ENCODE measurements at places on chromosomes 12 and 14. TPM values are rescaled to one million over a fixed set of nuclear protein-coding genes. Genes with fewer than 3 reads are reported as not detected.
A peak's percentile ranks its signal among the peaks of the same experiment; 100 is the strongest.

INHBC gene
- total RNA-seq: not detected

HVCN1 gene
- total RNA-seq: 2.6 TPM

SLC25A47 gene
- not detected for total RNA-seq

ASCL1 gene
- total RNA-seq: not detected

ASPG gene
- total RNA-seq: not detected

NPAS3 gene
- total RNA-seq: 0.36 TPM

DNA sequence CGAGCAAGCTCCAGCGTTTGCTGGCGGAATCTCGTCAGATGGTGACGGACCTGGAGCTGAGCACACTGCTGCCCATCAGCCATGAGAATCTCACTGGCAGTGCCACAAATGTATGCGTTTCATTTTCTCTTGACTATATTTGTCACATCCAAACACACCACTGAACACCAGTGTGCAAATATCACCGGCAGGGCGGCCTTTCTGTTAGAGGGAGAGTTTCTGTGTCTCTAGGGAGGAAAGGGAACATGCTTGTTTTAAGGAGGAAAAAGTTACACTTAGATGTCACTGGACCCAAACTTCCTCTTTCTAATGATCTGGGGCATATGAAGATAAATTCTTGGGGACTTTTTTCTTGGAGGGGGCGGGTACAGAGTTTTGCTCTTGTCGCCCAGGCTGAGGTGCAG is 21.9 kb upstream of the HIP1R start:
- DNase-seq: no peak

DNA sequence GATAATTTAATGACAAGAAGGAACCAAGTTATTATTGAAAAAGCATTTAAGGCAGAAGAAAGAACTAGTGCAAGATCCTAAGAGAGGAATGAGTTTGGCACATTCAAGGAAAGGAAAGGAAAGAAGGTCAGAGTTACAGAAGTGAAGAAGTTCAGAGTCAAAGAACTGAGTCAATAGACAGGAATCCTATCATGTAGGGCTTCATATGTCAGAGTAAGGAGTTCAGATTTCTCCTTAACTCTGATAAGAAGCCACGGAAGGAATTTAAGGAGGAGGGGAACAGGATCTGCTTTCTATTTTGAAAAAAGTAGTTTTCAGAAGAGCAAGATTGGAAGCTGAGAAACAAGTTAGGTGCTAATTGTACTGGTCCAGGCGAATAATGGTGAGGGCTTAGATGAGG is 223.1 kb upstream of the FOXN3 start:
- DNase-seq: peak; percentile 58

DNA sequence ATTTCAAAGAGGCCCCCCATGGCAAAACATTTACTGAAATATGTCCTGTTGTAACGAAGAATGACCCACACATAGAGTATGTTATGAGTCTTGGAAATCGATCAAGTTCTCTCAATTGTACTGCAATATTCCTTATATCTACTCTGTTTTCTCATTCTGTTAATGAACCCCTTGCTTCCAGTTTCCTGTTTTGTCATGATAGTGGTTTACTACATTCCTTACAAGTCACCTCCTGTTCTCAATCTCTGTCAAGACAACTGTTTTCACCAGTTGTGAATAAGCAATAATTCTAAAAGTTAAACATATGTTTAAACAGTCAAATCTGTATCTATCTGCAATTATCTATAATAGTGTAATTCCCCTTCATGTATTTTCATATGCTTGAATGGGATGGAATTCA is 16.4 kb upstream of the ARID2 start:
- DNase-seq: peak; percentile 15

DNA sequence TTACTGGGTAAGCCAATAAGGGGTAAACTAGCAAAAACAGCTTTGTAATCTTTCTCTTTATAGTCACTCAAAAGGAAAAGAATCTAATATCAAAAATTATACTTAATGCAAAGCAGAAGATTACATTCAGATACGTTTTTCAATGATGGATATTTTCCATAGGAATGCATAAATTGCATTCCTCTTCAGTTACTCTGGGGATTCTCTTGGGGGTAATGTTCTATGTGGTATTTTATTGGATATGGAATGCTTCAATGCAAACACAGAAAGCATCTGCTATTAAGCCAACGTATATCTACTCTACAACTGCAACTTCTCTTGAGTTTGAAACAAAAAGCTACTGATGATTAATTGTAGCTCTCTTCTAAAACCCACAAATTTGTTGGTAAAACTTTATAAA is 106.0 kb downstream of the SLC41A2 start:
- no peak for DNase-seq

DNA sequence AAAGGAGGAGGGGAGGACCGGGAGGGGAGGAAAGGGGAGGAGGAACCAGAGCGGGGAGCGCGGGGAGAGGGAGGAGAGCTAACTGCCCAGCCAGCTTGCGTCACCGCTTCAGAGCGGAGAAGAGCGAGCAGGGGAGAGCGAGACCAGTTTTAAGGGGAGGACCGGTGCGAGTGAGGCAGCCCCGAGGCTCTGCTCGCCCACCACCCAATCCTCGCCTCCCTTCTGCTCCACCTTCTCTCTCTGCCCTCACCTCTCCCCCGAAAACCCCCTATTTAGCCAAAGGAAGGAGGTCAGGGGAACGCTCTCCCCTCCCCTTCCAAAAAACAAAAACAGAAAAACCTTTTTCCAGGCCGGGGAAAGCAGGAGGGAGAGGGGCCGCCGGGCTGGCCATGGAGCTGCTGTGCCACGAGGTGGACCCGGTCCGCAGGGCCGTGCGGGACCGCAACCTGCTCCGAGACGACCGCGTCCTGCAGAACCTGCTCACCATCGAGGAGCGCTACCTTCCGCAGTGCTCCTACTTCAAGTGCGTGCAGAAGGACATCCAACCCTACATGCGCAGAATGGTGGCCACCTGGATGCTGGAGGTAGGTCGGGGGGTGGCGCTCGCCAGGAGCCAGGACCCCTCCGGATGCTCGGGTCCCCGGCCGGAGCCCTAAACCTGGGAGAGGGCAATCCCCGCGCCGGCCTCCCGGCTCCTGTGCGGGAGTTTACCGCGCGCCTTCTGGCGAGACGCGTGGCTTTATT is at the start of gene CCND2:
Gene CCND2, plus strand, starts transcription at position 111 of the 744 bp plus-strand sequence. Its CDS starts 279 bp downstream, at position 390.
- peak; percentile 57 for DNase-seq

DNA sequence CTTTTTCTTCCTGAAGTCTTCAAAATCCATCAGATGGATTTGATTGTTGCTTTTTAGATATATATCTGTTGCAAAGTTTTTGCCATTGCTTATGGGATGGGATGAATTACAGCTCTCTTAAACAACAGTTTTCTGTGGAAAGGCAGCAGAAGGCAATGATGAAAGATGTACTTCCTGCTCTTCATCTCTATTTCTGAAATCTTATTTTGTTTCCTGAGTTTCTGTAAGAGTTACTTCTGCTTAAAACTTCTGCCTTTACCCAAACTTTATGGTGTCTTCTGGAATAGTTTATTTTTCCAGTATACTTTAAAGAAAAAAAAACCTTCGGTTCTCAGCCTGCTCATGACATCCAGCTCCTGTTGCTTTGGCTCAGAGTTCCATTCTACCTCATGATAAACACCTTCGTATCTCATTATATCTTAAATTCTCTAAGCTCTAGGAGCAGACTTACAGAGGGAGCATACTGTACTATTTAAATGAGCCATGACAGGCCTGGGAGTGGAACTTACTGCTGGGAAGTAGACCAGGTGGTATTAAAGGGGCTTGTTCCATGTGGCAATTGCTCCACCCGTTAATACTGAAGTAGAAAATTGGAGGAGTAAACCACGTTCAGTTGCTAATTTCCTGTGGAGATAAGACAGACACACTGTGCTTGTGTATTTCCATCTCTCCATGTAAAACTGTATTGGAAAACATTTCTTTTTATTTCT is 288.4 kb downstream of the FBXL14 start:
- DNase-seq: peak; percentile 19

- no peak for DNase-seq
Measured at GRCh38 chr12:19230299-19230866, 100.8 kb downstream of the PLEKHA5 start.

- DNase-seq: no peak
Measured at GRCh38 chr12:53870117-53870516, 68.5 kb upstream of the HOXC13 start.

- no peak for DNase-seq
Measured at GRCh38 chr14:30757082-30757481, 117.3 kb upstream of the COCH start.

GRCh38 chr14:57930241-57930975 is 64.5 kb upstream of the SLC35F4 start:
- DNase-seq: no peak

DNA sequence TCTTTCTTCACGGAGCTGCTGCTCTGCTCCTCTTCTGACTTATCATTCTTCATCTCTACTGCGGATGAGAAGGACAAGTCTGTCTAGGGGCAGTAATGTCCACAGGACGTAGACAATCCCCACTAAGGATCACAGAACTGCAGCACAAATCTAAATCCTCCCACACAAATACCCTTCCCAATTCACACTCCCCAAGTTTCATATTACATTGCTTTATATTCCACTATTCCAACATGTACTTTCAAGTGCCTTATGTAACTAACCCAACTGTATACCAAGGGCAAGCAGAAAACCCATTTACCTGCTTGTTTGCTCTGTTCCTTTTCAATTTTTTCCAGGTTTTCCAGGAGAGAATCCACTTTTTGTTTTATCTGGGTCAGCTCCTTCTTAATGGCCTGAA is 55.6 kb upstream of the OR5AU1 start:
- no peak for DNase-seq

DNA sequence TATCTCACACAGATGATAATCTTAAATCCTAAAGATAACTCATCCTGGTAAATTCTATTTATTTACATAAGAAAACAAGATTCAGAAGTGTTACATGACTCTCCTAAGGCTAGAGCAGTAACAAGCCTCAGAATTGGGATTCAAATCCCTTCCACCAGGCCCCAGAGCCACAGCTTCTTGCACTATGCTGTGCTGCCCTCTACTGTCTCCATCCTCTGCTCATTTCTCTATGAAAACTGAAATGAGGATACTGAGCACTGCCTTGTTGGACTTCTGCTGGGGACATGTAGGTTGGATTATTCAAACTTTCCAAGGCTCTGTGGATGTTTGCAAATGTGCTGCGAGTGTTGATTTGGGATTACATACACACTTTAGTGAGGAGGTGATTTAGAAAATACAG is 23.5 kb upstream of the C12orf50 start:
- DNase-seq: peak; percentile 48

DNA sequence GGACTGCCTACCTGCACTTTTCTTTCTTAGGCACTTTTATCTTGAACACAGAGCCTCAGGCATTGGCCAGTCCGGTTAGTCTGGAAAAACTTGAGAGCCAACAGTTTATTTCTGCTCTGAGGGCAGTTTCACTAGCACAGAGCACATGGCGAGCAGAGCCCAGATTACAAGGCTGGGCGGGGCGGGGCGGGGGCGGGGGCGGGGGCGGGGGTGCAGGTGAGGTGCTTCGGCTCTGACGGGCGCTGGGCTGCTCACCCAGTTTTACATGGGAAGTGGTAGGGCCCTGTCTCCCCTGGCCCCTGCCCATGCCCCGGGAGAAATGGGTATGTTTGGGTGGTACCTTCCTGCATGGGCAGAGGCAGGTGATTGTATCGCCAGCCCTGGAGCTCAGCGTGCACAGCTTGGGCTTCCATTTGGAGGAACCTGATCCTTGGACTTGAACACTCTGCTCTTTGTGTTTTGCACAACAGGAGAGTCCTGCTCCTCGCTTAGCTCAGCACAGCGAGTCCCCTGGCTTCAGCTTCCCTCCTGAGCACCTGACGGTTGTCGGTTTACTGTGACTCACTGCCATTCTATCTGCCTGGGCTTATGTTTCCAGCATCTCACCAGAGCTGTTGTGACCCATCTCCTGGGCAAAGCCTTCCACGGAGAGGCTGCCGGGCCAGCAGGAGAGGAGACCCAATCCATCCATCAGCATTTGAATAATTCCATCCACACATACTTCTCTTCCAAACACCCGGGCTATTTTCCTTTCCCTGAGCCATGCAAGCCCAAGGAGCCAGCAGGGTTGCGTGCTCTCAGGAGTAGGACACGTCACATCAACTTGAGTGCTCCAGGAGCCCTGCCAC is 108.5 kb downstream of the ARF6 start:
- DNase-seq: peak; percentile 90

DNA sequence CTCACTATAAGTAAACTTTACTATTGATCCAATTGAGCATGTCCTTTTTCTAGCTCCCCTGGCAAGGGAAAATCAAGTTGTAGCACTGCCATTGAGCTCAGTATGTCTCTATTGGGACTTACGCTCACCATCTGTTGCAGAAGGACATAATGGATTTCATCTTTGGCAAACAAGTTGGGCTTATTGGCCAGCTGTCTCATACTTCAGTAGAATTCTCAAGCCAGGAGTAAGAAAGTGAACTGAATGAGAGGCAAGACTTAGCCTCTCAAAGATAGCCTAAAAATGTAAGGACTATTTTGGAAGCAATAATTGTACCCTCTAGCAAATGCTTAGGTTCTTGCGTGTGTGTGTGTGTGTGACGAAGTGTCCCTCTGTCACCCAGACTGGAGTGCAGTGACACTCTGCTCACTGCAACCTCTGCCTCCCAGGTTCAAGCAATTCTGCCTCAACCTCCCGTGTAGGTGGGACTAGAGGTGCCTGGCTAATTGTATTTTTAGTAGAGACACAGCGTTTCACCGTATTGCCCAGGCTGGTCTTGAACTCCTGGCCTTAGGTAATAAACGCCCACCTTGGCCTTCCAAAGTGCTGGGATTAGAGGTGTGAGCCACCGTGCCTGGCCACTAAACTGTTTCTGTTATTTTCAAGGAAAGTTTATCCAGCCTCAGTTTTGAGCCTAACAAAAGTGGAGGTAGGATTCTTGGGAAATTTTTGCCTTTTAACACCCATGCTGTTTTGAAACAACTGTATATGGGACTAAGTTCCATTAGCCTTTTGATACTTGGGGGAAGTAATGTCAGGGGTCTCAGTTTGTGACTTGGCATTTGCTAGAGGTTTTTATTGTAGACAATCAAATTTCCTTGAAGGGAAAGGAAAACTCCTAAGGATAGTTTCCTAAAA is 7.0 kb downstream of the HNRNPA1 start:
- DNase-seq: peak; percentile 30

DNA sequence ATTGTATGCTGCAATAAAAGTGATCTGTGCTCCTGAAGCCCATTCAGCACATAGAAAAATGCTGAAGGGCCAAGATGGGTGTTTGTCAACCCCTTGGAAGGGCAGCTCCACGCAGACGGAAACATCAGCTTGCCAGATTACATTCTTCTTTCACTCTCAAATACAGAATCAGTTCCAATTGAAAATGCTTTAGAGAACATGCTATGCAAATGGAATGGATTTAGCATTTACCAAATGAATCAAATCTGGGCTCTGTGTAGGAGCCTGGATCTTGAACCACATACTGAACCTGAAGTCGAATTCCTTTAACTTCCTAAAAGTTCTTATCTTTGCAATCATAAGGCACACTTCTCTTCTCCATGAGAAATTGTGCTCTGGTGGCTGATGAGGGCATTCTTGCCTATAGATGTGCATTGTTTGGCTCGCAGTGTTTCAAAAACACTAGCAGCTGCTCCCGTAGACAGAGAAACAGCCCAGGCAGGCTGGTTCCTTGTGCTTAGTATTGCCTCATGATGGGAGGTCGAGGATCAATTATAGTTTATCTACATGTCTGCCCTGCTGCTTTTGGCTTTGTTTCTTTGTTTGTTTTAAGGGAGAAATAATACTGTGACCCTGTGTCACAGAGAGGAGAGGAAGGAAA is 489.8 kb upstream of the FLRT2 start:
- DNase-seq: peak; percentile 15

GRCh38 chr12:64745259-64745807 is 13.9 kb downstream of the GNS start:
- no peak for DNase-seq

GRCh38 chr14:56555921-56556570 is 23.6 kb upstream of the TMEM260 start:
- DNase-seq: peak; percentile 59
